Glomerular endothelial cell (primary cell): ENCODE measurements at places on chromosomes 11 and 22. TPM values are rescaled to one million over a fixed set of nuclear protein-coding genes. Genes with fewer than 3 reads are reported as not detected.

DNA sequence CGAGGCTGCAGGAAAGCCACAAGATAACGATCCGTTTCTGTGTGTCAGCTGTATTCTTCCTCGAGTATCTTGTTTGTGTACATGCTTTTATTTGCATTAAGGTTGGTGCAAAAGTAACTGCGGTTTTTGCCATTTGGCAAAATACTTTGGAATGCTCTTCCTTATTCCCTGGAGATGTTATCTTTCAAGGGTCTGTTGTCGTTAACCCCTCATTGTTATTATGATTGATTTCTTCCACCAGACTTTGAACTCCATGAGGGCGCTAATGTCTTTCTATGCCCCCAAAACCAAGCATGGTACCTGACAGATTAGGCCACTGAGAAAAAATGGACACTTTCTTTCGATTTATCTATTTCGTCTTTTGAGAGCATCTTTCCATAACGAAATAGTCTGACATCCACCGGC, 563 bp upstream of the PSMA1 start:
- DNase-seq, result no peak

DNA sequence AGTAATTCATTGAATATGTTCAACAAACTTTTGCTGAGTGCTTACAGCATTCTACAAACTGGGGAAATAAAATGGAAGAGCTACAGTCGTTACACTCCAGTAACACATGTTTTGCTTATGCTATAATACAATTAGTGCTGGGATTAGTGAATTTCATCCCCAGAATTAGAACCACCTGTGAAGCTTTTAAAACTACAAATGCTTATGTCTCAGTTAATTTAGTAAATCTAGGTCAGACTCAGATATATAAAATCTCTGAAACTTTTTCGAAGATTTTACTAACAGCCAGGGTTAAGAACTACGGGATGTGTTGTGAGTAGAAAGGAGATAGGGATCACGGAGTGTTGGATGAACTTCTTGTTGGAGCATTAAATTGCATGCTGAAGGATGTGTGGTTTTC, 33.7 kb upstream of the EED start:
- DNase-seq, result no peak

DNA sequence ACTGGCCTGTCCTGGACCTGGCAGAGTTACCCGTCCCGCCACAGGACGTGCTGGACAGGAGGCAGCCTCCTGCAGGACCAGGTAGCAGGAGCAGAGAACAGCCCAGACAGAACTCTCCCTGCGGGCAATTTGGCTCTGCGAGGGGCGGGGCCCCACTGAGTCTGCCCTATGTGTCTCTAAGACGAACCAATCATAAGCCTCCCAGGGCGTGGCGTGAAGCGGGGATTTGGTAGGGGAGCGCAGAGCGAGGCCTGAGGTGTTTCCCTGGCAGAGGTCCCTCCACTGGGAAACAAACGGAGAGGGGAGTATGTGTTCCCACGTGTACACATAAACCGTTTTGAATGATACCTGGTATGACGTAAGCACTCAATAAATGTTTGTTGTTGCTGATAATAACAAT, 7.4 kb downstream of the CD82 start:
- DNase-seq, result no peak

DNA sequence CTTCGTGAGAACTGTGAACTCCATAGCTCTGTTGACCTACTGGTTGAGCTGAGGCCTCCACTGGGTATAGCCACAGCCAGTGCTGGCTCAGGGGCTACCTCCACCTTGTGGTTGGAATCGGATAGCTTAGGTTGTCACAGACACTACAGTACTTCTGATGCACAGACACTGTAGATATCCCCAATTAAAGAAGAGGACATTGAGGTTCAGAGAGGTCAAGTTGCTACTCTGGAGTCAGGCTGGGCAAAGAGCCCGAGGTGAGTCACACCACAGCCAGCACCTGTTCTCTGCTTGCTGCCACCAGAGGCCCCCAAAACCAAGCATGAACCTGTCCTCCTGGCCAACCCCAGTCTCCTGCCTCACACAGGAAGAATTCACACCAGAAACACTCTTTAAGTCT, 5.4 kb downstream of the UFD1 start:
- no peak for DNase-seq

GRCh38 chr11:61515686-61516085, 7.1 kb downstream of the LRRC10B start:
- no peak for DNase-seq

The GPHA2 gene
- total RNA-seq, result not detected in 2 replicates

GRCh38 chr11:86978756-86979608, 23.8 kb upstream of the FZD4 start:
- DNase-seq, result no peak

DNA sequence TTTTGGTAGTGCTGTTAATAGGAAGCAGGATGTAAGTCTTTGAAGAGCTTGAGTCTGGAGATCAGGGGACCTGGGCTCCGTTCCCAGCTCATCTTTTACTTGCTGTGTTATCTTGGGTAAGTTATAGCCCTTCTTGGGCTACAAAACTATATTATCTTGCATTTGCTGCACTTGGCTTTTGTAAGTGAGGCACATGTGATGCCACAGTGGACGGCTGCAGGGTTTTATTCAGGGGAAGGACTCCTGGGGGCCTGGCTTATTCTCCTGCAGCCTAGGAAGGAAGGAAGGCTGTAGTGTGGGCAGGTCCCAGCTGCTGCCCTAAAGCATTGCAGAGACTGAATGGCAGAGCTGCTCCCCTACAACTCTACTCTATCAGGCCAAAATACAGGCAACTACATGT, 6.4 kb downstream of the CD82 start:
- no peak for DNase-seq

The SCGB1C1 gene
- total RNA-seq, result not detected in 2 replicates

- peak; percentile 72 for DNase-seq
Measured at GRCh38 chr22:38317995-38318715, 922 bp upstream of the CSNK1E start.

The IMMP1L gene
- total RNA-seq, result 3.9 and 6.0 TPM in 2 replicates

DNA sequence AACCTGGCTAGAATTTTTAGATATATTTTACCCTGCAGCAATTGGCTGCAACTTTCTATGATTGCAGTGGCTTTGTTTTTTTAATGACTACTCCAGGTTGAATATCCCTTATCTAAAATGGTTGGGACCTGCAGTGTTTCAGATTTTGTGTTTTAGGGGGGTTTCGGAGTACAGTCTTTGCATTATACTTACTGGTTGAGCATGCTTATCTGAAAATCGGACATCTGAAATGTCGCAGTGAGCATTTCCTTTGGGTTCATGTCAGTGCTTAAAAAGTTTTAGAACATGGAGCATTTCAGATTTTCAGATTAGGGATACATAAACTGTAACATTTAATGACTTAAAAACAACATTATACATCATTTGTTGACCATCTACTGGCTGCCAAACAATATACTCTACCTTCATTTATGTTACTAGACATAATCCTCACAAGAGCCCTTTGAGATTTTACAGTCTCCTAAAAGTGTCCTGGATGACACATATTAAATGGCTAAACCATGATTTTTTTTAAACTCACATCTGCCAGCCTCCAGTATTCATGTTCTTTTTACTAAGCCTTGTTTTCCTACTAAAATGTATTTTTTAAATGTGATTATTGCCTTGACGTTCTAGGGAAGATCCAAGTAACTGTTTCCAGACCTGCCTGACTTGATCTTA, 66.3 kb downstream of the PRMT3 start:
- DNase-seq, result no peak

The SEPTIN3 gene
- total RNA-seq, result 0.12 TPM in 1 of 2 replicates, not detected in the other

The C11orf21 gene
- not detected in 2 replicates for total RNA-seq

The MS4A8 gene
- not detected in 2 replicates for total RNA-seq

GRCh38 chr11:20274031-20274430, 89.5 kb upstream of the HTATIP2 start:
- DNase-seq, result no peak
